Colonic mucosa (tissue), 4 donors: ENCODE measurements at places on chromosomes 5 and 9. TPM values are rescaled to one million over a fixed set of nuclear protein-coding genes. Genes with fewer than 3 reads are reported as not detected.

GRCh38 chr5:75886706-75887105 lies 169.5 kb upstream of the POC5 start:
- DNase-seq, result no peak

DNA sequence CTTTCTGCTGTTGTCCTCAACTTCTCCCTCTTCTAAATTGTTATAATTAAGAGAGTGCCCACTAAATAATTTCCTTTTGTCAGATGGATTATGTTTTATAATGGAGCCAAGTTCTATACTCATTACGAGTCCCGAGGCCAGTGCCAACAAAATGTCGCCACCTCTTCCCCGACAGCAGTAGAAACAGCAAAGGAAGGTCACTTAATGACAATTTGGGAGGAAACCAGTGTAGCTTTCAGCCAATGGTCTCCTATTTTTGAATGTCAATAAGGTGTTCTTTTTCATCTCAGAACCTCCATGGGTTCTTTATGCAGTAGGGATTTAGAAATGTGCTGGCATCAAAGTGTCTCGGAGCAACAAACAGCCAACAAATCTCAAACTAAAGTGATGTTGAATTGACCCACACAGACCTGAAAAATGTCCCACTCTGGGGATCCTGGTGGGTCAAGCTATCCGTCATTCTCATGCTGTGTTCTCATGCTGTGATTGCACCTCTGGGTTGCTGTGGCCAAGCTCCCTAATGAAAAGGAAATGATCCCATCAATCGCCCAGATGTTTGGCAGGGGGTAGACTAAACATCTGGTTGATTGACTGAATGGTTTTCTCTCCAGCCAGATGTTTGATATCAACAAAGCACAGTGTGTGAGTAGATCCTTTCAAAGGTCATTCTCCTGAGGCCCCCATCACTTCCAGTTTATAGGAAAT lies 291.9 kb downstream of the DMAC1 start:
- no peak for DNase-seq

DNA sequence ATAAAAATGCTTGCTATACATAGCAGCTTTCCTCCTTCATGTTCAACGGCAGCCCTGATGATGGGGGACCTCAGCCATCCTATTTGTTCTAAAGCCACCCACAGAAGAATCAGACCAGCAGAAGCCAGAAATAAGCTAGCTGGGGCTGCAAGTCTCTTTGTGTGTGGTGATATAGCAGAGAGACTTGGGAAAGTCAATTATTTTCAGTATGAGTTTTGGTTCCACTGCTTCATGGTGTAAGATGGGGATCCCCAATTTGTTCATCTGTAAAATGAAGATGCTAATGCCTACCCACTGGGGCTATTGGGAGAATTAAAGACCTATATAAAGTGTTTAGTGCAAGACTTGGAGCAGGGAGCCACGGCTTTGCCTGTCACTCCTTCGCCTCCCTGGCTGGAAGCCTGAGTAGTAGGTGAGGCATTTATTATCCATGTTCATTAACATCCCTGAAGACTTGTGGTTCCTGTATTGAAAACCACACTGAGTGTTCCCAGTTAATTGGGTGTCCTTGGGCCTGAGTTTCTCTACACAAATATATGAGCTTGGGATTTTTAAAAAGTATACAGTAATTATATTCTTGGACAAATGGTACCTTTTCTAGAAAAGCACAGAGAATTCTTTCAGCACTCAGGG lies 210.1 kb upstream of the SLC24A2 start:
- no peak for DNase-seq

GRCh38 chr9:14713187-14713767 lies 9.3 kb downstream of the CER1 start:
- no peak for DNase-seq

DNA sequence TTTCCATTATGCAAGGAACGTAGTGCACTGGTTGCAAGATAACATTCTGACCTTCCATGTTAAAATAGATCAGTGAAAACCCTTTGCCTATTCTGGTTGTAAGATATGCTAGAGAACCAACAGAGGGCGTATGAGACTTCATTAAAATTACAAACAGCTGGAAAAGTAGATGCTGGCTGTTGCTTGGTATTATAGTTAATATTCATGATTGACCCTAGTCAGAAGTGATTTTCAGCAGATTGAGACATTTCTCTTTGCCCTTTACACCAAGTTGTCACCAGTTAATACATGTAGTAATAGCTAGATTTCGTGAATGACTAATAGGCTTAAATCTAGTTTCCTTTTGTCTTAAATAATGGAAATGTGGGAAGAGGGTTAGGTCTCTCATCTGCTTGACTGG lies 13.8 kb upstream of the FGF18 start:
- DNase-seq, result no peak

DNA sequence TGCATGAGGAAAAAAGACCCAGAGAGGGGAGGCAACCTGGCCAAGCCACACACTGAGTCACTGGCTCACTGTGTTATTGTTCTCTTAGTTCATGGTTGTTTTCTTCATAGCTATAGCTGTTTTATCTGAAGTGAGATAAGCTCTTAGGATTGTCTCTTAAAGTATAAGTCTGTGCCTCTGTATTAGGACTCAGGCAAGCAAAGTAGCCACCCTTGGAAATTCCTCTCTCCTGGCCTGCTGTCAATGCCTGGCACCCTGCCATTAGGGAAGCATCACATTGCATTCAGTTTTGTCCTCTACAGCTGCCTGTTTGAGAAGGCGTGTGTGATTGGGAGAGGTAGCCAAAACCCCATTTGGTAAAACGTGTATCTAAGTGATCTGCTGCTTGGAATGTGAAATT lies 147.4 kb upstream of the GLRA1 start:
- DNase-seq, result no peak

GRCh38 chr9:123231421-123231820 lies 37.0 kb downstream of the STRBP start:
- DNase-seq, result no peak

GRCh38 chr9:93064392-93065134 lies 6.1 kb downstream of the SUSD3 start:
- peak; percentile 45 for DNase-seq

DNA sequence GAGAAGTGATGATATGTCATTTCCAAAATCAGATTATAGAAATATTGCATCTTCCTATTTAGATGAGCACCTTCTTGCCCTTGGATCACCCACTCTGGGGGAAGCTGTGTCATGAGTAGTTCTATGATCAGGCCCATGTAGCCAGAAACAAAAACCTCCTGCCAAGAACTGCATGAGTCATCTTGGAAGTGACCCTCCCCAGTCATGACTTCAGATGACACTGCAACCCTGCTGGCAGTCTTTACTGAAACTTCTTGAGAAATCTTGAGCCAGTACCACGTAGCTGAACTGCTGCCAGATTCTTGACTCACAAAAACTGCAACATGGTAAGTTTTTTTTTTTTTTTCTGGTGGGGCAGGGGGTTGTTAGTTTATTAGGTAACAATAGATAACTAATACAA lies 439.6 kb upstream of the PTGER4 start:
- no peak for DNase-seq

DNA sequence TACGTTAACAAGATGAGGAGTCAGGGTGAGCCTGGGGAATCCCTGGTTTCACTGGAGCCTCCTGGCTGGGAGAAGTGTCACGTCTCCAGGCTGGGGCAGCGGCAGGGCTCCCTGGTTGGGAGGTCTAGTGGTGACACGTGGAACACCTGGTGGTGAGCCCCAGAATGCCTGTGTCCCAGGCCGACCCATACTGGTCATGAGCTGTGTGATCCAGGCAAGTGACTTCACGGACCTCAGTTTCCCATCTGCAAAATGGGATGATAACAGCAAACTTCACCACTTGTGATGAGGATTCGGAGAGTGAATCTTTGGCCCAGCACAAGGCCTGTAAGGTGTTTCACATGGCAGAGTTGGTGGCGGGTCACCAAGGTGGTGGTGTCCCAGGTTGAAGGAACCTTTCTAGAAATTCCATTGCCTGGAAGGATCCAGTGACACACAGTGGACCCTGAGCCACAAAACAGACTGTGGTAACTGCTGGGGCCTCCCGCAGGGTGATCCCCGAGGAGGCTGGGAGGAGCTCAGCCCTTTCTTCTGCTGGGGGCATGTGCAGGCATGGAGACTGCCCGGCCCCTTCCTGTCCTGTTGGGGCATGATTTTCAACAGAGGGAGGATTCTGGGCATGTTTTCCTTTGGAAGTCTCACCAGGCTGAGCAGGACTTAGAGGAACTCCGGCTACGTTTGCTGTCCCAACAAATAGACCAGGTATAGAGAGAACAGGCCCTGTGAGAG lies 153.9 kb upstream of the IER5L start:
- DNase-seq, result no peak

GRCh38 chr9:115234094-115234493 lies 116.1 kb upstream of the TNC start:
- no peak for DNase-seq

GRCh38 chr9:91208419-91208745 lies 153.3 kb downstream of the AUH start:
- no peak for DNase-seq

DNA sequence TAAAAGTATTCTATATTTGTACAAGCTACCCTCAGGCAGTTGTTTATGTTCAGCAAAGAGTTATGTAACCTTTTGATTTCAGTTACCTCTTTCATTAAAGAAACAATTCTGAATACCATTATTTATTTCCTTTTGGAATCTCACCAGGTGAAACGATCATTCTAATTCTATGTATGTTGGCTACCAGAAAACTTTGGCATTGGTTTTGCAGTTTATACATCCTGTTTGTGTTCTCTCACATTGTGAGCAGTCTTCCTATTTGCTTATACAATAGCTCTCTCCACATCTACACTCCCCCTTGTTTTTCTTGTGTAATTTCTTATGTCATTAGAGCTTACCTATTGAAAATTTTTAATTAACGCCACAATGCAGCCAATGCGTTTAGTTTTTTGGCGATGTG lies 276.0 kb upstream of the MPDZ start:
- DNase-seq, result no peak

DNA sequence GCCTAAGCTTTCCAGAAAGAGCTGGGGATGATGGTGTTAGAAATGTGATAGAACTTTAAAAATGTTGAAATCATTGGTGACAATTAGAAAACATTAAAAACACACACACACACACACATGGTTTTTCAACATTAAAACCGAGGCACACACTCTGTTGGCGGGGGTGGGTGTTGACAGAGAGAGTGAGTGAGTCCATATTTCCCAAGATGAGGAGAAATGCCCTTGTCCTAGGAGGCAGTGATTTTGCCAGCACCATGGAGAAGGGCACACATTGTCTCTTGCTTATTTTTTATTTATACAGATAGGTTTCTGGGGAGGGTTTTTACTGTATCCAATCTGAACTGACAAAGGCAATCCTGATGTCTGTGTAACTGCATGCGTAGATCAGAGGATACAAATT lies 152.5 kb downstream of the INSYN2B start:
- no peak for DNase-seq

- DNase-seq, result no peak
Observed at GRCh38 chr5:117183326-117183725, 608.7 kb upstream of the SEMA6A start.

DNA sequence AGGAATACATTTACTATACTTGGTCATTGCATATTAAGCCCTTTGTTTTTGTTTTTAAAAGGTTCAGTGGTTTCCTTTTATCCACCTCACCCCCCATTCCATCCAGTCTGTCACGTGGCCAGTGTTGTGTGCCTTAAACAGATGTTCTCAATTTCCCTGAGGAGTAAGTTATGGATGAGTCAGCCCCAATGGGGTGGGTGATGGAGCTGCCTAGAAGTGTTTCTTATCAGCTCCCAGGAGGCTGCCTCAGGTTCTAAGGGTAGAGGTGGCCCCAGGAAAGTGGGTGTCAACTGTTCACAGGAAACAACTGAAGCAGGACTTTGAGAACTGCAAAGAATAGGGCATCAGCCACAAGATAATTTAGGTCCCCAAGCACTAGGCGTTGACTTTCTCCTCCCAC lies 41.1 kb downstream of the ACTBL2 start:
- no peak for DNase-seq

DNA sequence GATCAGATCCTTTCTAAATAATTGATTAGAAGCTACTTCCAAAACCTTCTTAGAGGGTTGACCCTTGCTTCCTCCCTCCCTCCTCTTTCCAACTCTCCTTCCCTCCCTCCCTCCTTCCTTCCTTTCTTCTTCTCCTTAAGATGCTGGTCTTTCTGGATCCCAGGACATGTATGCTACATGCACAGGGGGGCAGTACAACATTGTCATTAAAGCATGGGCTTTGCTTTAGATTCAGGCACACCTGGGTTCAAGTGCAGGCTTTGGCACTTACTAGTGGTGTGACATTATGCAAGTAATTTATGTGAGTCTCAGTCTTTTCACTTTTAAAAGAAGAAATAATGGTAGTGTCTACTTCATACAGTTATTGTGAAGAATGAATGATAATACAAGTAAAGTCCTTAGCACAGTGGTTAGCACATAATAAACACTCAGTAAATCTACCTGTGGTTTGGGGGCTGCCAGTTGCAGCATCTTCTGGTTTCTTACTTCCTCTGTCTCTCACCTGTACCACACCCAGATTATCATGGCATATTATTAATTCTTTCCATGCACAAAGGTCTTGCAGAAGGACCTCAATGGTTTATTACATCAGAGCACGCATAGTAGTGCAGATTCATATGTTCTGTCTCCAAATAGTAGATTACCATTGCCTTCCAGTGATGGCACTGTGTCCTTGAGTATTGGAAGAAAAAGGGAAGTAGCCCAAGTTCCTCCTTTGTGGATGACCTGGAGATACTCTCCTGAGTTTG lies 154.1 kb downstream of the ARHGAP26 start:
- DNase-seq, result no peak

DNA sequence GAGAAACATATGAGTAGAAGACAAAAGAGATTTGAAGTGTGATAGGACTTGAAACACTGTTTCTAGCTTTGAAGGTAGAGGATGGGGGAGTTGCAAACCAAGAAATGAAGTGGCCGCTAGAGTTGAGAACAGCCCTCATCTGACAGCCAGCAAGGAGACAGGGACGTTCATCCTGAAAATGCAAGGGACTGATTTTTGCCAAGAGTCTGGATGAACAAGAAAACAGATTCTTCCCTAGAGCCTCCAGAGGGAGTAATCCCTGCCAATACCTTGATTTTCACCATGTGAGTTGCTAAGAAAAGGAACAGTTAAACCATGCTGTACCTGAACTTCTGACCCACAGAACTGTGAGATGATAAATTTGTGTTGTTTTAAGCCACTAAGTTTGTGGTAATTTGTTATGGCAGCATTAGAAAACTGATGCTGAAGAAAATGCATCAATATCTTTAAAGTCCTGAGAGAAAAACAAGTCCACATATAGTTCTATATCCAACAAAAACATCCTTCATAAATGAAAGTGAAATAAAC lies 154.0 kb upstream of the ADAMTSL1 start:
- DNase-seq, result no peak

GRCh38 chr5:201672-202071 lies 10.4 kb downstream of the LRRC14B start:
- DNase-seq, result no peak

- DNase-seq, result no peak
Observed at GRCh38 chr5:10669983-10670382, 91.1 kb downstream of the DAP start.

- DNase-seq, result no peak
Observed at GRCh38 chr5:155936520-155937406, 390.2 kb upstream of the SGCD start.

- no peak for DNase-seq
Observed at GRCh38 chr9:72390907-72391306, 25.9 kb upstream of the ZFAND5 start.

- no peak for DNase-seq
Observed at GRCh38 chr5:110754181-110754580, 15.4 kb downstream of the SLC25A46 start.

The OR1J4 gene
- not detected for total RNA-seq

The DDX4 gene
- not detected for total RNA-seq

The ENHO gene
- 1.3 TPM for total RNA-seq

The FOXD1 gene
- total RNA-seq, result 0.24 TPM

The OR2V1 gene
- not detected for total RNA-seq

The SPINK5 gene
- 29.0 TPM for total RNA-seq

The IL13 gene
- not detected for total RNA-seq

The MYMK gene
- total RNA-seq, result not detected

The OTULINL gene
- total RNA-seq, result 58.5 TPM

The OMD gene
- 0.37 TPM for total RNA-seq

The PTGER4 gene
- 28.1 TPM for total RNA-seq
